ENCODE measurements at places on chromosomes 2 and 18. TPM values are rescaled to one million over a fixed set of nuclear protein-coding genes. Genes with fewer than 3 reads are reported as not detected.
A peak's percentile ranks its signal among the peaks of the same experiment; 100 is the strongest.

DNA sequence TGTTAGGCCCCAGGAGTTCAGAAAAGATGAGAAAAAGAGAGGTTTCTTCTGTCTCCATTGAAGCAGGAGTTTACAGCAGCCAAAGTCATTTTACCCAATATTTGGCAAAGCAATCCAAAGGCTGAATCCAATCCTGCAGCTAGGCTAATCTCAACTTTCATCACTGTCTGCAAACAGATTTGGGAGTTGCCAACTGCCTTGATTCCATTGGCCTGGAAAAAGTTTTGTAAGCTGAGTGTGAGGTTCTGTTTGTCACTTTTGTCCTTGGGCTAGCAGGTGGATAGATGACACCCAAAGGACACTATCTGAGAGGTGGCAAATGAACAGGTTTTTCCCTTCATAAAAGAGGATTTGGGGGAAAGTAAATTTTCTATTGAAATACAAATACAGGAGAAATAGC lies 56.6 kb upstream of the SETBP1 start:
- DNase-seq: no peak
- H3K4me3 ChIP-seq: no peak overlapping the region
- H3K36me3 ChIP-seq: no peaks in the 10 kb centered on the region
- no peaks in the 10 kb centered on the region for H3K4me1 ChIP-seq

- no peaks in the 10 kb centered on the region for H3K36me3 ChIP-seq
- H3K27ac ChIP-seq: no peak overlapping the region
- H3K27me3 ChIP-seq: no peaks in the 10 kb centered on the region
- DNase-seq: no peak
Observed at GRCh38 chr2:12054956-12055618, 308.7 kb downstream of the LPIN1 start.

DNA sequence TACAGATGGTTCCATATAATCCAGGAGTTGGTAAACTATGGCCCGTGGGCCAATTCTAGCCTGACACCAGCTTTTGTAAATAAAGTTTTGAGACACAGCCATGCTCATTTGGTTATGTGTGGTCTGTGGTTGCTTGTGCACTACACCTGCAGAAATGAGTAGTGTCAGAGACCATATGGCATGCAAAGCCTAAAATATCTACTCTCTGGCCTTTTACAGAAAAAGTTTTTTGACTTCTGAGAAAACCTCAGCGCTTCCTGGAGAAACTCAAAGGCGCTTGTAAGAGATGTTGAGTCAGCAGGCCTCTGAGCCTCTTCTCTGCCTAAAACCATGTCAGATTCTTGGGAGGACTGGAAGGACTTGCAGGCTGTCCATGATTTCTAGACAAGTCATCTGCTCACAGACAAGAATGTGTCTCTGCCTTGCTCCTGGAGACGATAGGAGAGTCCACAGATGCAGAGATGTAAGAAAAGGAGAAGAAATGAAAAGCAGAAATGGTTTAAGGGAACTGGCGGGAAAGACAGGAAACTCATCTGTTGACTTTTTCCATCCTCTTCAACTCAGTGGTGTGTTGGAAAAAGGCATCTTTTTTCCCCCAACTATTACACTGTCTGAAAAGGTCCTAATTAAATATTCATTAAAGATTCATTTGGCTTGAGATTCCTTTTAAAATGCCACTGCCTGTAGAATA lies 5.2 kb downstream of the TTC39C start:
- no peaks in the 10 kb centered on the region for H3K36me3 ChIP-seq
- no peak for DNase-seq
- no peak overlapping the region for H3K4me3 ChIP-seq
- no peak overlapping the region for H3K27ac ChIP-seq
- H3K27me3 ChIP-seq: no peaks in the 10 kb centered on the region

GRCh38 chr2:65186093-65186868 lies 41.4 kb upstream of the ACTR2 start:
- H3K36me3 ChIP-seq: no peaks in the 10 kb centered on the region
- H3K27me3 ChIP-seq: no peaks in the 10 kb centered on the region
- H3K4me1 ChIP-seq: no peaks in the 10 kb centered on the region
- H3K27ac ChIP-seq: peak overlapping the region; percentile 73

DNA sequence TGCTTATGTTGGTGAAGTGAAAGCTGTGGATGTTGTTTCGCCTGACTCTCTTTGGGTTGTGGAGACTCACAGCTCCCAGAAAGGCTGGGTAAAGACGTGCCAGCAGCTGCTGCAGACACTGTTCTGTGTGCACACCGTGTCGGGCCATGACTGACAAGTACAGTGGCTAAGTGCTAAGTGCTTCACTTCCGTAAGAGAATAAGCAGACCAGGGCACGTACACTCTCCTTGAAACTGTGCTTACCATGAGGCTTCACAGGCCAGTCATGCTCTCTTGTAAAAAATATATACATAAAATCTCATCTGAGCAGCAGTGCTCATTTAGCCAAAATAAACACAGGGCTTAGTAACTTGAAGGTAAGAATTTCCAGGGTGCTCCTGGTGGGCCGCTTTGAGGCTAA lies 86.0 kb downstream of the NRP2 start:
- no peaks in the 10 kb centered on the region for H3K27me3 ChIP-seq
- no peak for DNase-seq
- peaks cover 7% of the 10 kb centered on the region for H3K4me1 ChIP-seq
- no peaks in the 10 kb centered on the region for H3K36me3 ChIP-seq

- DNase-seq: no peak
- H3K4me3 ChIP-seq: no peak overlapping the region
- no peaks in the 10 kb centered on the region for H3K36me3 ChIP-seq
- H3K27me3 ChIP-seq: no peaks in the 10 kb centered on the region
- no peaks in the 10 kb centered on the region for H3K4me1 ChIP-seq
- no peak overlapping the region for H3K27ac ChIP-seq
Observed at GRCh38 chr2:233342301-233342700, 12.0 kb upstream of the DGKD start.

DNA sequence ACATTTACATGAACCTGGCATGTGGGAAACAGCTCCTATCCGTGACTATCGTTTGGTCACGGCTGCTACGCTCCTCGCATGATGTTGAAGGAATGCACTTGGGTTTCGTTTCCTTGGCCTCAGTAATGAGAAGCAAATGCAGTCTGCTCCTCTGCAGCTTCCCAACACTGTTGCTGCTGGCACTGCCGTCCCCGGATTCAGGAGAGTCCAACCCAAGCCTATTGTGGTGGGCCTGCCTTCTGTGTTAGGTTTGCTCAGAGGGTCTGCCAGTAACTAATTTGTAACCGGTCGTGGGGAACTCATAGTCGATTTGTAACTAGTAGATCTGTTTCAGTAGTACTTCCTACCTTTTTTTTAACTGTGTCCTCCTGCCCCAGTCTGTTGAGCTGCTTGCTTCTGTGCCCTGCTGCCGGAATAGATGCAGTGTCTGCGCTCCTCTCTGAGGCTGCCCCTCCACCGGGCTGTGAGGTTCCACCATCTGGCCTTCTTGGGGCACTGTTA lies 58.4 kb downstream of the WDSUB1 start:
- no peaks in the 10 kb centered on the region for H3K27me3 ChIP-seq
- no peak for DNase-seq
- peaks cover 9% of the 10 kb centered on the region for H3K36me3 ChIP-seq
- H3K4me1 ChIP-seq: no peaks in the 10 kb centered on the region

DNA sequence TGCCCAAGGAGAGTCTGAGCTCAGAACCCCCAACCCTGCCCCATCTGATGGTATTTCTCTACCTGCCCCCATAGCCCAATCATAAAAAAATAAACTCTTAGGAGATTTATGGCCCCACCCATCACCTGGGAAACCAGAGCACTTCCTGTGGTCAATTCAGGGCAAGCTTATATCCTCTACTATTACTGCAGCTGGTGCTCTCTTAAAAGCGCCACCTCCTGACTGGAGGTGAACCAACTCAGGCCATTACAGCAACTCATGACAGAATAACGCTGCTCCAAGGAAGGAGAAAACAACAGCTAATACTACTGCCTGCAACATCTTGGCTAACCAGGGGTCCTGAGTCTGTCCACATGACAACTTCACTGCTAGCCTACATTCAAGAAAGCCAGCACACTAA lies 195.7 kb downstream of the MTCL1 start:
- H3K27me3 ChIP-seq: no peaks in the 10 kb centered on the region
- DNase-seq: no peak
- no peak overlapping the region for H3K27ac ChIP-seq
- no peaks in the 10 kb centered on the region for H3K36me3 ChIP-seq
- H3K4me3 ChIP-seq: no peak overlapping the region
- no peaks in the 10 kb centered on the region for H3K4me1 ChIP-seq

DNA sequence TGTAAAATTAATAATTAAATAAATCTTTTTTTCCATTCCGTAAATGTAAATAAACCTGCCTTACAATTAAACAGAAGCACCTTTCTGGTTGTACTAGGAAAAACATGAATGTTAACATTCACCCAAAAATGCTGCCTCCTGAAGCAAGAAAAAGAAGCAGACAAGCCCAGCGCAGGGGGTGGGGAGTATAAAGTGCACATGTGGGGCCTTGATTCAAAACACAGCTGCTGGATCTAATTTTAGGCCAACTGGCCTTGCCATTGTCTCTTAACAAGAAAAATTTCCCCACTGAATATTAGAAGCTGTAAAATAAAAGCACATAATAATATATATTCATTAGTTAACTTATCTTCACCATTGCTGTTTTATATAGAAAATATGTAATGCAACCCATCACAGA lies 28.3 kb downstream of the TCF4 start:
- no peak for DNase-seq
- H3K27ac ChIP-seq: no peak overlapping the region
- H3K4me3 ChIP-seq: no peak overlapping the region
- no peaks in the 10 kb centered on the region for H3K4me1 ChIP-seq
- H3K27me3 ChIP-seq: no peaks in the 10 kb centered on the region

DNA sequence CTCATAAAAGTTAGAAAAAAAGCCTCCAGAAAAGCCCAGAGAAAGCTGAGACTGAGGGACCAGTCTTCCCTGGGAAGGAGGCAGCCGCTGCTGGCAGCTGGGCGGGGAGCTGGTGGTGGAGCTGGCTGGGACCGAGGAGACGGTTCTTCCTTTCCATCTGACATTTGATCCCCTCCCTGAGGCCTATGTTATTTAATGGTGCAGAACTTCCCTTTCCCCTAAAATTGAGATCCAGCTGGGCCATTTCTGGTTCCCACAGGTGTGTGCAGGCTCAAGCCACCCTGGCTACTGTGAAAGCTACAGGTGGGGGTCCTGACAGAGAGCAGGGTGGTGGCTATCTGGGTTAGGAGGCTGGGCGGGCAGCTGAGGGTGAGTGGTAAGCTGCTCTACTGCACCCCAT lies 81.5 kb upstream of the FZD7 start:
- no peaks in the 10 kb centered on the region for H3K36me3 ChIP-seq
- no peak overlapping the region for H3K4me3 ChIP-seq
- no peak for DNase-seq
- no peaks in the 10 kb centered on the region for H3K27me3 ChIP-seq
- H3K4me1 ChIP-seq: no peaks in the 10 kb centered on the region
- H3K27ac ChIP-seq: no peak overlapping the region

DNA sequence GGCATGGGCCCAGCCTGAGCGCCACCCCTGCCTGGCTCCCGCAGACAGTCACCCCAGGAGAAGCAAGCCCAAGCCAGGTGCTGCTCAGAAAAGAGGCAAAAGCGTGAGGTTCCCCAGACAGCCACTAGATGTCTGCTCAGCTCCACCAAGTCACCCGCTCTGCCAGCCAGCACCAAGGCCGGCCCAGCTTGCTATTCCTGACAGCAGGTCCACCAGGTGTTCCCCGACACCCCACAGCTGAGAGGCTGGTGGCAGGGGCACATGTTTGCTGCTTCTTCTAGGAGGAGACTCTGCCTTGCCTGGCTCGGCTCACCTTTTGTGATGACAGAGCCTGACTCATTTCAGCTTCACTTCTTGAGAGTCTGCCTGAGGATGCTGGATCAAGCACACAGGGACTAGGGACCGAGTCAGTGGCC lies 206.7 kb downstream of the MGAT5 start:
- no peak overlapping the region for H3K27ac ChIP-seq
- DNase-seq: peak; percentile 34
- no peaks in the 10 kb centered on the region for H3K27me3 ChIP-seq

DNA sequence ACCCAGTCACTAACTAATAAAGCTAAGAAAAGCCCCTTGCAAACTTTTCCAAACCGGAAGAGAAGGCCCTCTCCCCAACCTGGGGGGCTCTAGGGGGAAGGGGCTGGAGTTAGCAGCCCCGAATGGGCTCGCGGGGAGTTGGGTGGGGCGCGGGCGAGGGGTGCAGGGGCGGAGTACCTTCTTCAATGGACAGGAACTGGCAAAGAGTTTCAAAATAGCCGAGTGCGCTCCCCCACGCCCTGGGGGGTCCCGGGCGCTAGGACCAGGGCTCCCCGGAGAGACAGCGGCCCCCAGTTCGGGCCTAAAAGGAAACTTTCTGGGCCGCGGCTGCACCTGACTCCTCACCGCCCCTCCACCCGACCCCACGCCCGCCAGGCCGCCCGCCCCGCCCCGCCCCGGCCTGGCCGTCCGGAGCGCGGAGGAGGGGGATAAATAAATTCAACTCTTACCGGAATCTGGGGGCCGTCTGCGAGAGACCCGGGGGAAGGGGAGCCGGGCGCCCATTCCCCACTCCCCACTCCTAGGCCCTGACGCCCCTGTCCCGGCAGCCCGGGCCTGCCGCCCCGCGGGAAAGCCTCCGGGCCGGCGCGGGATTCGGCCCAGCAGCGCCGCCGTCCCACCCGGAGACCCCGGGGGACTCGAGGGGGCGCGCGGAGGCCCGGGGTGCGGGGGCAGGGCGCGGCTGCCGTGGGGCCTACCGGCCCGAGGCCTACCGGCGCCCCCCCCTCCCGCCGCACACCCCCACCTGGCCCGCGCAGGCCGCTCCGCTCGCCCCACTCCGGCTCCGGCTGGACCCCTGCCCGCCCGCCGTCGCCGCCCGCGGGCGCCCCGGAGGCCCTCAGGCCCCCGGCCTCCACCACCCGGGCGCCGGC lies 868 bp downstream of the INO80D start:
- peaks cover 4% of the 10 kb centered on the region for H3K4me1 ChIP-seq
- no peaks in the 10 kb centered on the region for H3K27me3 ChIP-seq
- H3K36me3 ChIP-seq: no peaks in the 10 kb centered on the region

GRCh38 chr2:116877944-116878343 lies 936.5 kb upstream of the DDX18 start:
- no peak overlapping the region for H3K27ac ChIP-seq
- H3K36me3 ChIP-seq: no peaks in the 10 kb centered on the region
- peak; percentile 21 for DNase-seq
- H3K27me3 ChIP-seq: no peaks in the 10 kb centered on the region
- no peak overlapping the region for H3K4me3 ChIP-seq

MBP gene
- total RNA-seq: 65.8 TPM

SULT1C4 gene
- 2.0 TPM for total RNA-seq

TOGARAM2 gene
- 0.24 TPM for total RNA-seq

Data from colonic mucosa (tissue), 4 donors.